ENCODE measurements at places on chromosomes 3 and 15. TPM values are rescaled to one million over a fixed set of nuclear protein-coding genes. Genes with fewer than 3 reads are reported as not detected.

NLGN1 gene
- total RNA-seq, result not detected

- no peak for DNase-seq
These were observed 90.8 kb downstream of the DPH6 start for GRCh38 chr15:35455201-35455600.

ABHD5 gene
- 16.8 TPM for total RNA-seq

KCNAB1 gene
- total RNA-seq, result not detected

DNA sequence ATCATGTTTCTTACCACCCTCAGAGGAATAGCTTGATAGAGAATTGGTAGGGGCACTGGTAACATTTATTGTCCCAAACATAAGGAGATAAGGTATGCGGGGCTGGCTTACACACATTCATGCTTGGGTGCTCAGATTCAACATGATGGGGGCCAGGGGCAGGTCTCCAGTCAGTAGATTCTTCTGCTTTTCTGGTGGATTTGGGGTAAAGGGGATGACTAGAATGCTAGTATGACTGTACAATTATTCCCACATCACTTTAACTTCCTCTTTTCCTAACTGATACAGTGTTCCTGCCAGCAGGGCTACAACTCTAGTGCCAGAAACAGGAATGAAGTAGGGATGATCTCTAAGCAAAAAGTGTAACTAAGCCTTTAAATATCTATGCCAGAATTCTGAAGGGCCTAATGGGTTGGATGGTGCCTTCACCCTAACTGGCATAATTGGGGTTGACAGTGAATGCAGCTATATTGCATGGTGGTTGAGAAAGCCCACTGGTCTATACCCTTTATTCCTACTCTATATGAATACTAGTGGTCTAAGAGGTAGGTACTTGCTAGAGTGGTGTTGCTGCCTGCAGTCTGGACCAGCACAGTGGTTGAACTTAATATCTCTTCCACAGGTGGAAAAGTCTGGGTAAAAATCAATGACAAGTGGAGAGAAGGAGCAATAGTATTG is 117.4 kb downstream of the IL12A start:
- no peak for DNase-seq

- no peak for DNase-seq
These were observed 133.6 kb upstream of the RAP2B start for GRCh38 chr3:153028381-153028780.

GRCh38 chr15:47326410-47327333 is 390.6 kb upstream of the SEMA6D start:
- DNase-seq, result no peak

GRCh38 chr3:22292681-22293080 is 541.7 kb upstream of the ZNF385D start:
- DNase-seq, result no peak

- no peak for DNase-seq
These were observed 242.9 kb upstream of the BHLHE40 start for GRCh38 chr3:4736284-4736861.

GRCh38 chr3:81005992-81006391 is 755.5 kb downstream of the GBE1 start:
- DNase-seq, result no peak

GRCh38 chr3:44682182-44682896 is 30.1 kb upstream of the ZNF502 start:
- DNase-seq, result no peak

GRCh38 chr15:66387163-66388042 is 691 bp downstream of the MAP2K1 start:
- DNase-seq, result peak; percentile 77

DNA sequence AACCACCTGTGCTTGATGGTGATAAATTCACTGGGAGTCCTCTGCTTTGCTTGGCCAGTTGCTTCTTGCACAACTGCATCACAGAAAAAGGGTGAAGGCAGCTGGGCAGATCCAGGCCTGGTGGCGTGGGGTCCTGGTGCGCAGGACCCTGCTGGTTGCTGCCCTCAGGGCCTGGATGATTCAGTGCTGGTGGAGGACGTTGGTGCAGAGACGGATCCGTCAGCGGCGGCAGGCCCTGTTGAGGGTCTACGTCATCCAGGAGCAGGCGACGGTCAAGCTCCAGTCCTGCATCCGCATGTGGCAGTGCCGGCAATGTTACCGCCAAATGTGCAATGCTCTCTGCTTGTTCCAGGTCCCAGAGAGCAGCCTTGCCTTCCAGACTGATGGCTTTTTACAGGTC is 31.1 kb upstream of the IQCF2 start:
- no peak for DNase-seq

- no peak for DNase-seq
These were observed 61.8 kb downstream of the MBNL1 start for GRCh38 chr3:152330559-152330958.

TGM5 gene
- not detected for total RNA-seq

- DNase-seq, result no peak
These were observed 870 bp upstream of the TSEN2 start for GRCh38 chr3:12483410-12483809.

GRM7 gene
- not detected for total RNA-seq

DNA sequence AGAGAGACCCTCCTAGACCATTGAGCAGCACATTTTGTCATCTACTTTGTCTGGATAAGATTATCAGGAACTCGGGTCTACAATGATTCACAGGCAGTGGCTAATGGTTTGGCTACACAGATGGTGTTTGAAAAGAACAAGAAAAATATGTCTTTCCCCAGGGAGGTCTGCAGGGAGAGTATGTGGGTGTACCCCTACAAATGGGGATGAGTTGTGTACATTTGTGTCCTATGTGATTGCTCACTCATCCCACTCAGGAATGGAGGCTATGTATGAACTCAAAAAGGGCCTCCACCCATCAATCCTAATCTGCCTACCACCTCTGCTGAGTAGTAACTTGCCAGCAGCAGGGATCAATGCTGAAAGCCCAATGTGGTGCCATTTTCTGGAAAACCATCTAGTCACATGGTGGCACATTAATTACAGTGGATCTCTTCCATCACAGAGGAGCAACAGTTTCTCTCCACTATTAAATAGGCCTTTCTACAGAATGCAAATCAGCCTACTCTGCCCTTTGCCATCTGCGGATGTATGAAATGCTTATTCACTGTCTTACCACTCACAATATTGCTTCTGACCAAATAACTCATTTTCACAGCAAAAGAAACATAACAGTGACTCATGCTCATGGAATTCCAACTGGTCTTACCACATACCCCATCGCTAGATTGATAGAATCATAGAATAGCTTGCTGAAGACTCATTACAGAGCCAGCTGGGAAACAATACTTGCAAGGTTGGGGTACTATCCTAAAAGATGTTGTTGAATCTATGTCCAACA is 48.3 kb upstream of the TRIM42 start:
- no peak for DNase-seq

GRCh38 chr3:7428206-7428718 is 567.3 kb downstream of the GRM7 start:
- no peak for DNase-seq

CP gene
- 0.37 TPM for total RNA-seq

DNA sequence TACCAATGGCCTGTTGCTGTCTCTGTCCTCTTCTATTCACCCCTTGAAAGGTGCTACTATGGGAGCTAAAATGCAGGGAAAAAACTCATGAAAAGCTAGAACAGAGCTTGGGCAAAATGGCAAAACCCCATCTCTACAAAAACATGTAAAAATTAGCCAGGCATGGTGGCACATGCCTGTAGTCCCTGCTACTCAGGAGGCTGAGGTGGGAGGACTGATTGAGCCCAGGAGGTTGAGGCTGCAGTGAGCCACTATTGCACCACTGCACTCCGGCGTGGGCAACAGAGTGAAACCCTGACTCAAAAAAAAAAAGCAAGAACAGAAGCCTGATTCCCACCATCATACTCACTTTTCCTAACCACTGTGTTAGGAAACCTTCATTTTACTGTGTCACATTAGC is 1.9 kb downstream of the MAP4 start:
- no peak for DNase-seq

DNA sequence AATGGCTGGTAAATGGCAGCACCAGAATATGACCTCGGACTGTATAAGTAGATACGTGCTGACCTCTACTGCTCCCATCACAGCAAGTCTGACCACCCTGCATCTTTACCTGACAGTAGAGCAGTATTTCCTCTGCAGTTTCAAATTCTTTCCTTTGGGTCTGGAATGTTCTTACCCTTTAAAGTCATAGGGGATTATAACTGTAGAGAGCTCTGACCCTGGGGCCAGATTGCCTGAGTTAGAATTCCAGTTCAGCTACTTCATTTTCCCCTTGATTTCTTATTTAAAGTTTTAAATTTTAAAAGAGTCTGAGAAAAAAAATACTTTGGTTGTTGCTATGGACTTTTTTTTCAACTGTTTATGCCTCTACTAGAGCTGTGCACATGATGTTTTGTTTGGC is 237.7 kb downstream of the NR1D2 start:
- DNase-seq, result no peak

CLRN1 gene
- total RNA-seq, result not detected

DNA sequence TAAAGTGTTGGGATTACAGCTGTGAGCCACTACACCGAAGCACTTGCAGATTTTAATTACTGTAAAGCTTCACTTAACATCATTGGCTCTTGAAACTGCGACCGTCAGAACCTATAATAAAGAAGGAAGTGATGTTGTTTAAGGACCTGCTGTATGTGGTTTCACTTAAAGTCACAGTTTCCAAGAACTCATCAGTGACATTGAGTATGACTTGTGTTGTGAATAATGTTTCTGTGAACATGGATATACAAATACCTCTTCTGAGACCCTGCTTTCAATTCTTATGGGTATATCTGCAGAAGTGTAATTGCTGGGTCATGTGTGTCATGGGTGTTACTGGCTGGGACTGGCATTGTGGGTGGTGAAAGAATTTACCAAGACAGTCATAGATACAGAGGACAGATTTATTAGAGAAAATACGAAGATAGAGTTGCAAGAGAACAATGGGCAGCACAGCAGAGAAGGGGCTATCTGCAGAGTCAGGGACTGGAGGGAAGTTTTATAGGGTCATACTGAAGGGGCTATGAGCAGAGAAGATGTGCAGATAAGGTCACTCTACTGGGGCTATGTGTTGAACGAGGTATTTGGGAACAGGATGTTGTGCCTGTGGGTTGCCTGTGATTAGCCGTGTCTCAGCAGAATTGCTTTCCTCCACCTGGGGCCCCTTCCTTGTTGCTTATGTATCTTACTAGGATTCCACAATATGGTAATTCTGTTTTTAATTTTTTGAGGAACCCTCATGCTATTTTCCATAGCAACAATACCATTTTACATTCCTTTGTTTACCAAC is 4.5 kb downstream of the NDUFB5 start:
- no peak for DNase-seq

- DNase-seq, result no peak
These were observed 5.1 kb upstream of the ANKRD63 start for GRCh38 chr15:40287968-40288367.

GOLGA8T gene
- not detected for total RNA-seq

GRCh38 chr3:102207151-102207571 is 227.7 kb upstream of the ZPLD1 start:
- DNase-seq, result no peak

- DNase-seq, result no peak
These were observed 24.3 kb upstream of the GP5 start for GRCh38 chr3:194423317-194423716.
